Mesothelial cell of epicardium (in vitro differentiated cells): ENCODE measurements at places on chromosomes 1 and 21. TPM values are rescaled to one million over a fixed set of nuclear protein-coding genes. Genes with fewer than 3 reads are reported as not detected.

DNA sequence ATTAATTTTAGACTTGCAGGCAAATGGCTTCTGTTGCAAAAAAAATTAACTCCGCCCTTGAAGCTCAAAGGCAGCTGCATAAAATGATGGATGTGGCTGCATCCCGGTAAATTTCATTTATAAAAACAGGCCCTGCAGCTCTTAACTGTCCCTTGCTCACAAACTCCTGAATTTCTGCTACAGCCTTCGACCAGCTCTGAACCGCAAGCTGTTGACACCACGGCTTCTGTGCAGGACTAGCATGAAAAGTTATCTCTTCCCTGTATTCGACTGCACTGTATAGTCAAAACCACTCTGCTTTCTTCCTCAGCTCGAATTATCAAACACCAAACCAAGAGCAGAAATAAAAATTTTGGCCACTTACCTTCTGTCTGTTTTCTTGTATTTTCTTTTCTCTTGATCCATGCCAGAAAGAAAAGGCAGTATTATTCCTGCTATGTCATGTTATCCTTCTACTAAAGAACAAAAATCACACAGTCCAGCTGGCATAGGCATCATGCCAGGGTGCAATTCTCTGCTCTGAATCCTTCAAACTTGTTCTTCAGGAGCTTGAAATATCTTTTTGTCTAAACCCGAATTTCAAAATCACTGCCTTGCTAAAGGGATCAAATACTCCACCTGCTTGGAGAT is 195.5 kb upstream of the NCAM2 start:
- no peak for DNase-seq
- no peak overlapping the region for H3K4me3 ChIP-seq
- H3K27me3 ChIP-seq = no peaks in the 10 kb centered on the region
- peaks cover 22% of the 10 kb centered on the region for H3K4me1 ChIP-seq

DNA sequence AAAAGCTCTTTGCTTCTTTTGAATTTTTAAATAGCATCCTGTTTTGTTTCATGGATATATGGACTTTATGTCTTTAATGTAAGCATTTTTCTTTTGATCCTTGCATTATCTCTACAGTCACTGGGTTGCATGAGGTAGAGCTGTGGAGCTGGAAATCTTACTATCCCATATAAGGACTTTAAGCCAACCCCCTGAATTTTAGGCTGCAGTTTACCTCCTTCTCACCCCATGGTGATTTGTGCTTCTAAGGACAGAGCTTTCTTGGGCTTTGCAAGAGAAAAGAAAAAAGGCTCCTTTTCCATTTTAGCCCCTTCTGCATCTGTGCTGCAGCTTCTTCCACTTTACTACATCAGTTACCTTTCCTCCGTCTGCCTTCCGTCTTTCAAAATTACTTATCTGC is 373.8 kb downstream of the HHAT start:
- no peaks in the 10 kb centered on the region for H3K4me1 ChIP-seq
- H3K27me3 ChIP-seq = no peaks in the 10 kb centered on the region
- H3K27ac ChIP-seq = no peak overlapping the region
- DNase-seq = no peak
- no peak overlapping the region for H3K4me3 ChIP-seq

- H3K27me3 ChIP-seq = no peaks in the 10 kb centered on the region
- H3K36me3 ChIP-seq = no peaks in the 10 kb centered on the region
- DNase-seq = no peak
- no peak overlapping the region for H3K4me3 ChIP-seq
- H3K4me1 ChIP-seq = no peaks in the 10 kb centered on the region
- H3K27ac ChIP-seq = no peak overlapping the region
These were observed 21.0 kb upstream of the CXADR start for GRCh38 chr21:17491716-17492414.

GRCh38 chr1:58223522-58223921 is 323.0 kb downstream of the OMA1 start:
- no peak overlapping the region for H3K4me3 ChIP-seq
- peaks cover 46% of the 10 kb centered on the region for H3K27me3 ChIP-seq
- H3K27ac ChIP-seq = no peak overlapping the region
- DNase-seq = no peak

- H3K36me3 ChIP-seq = peaks cover 8% of the 10 kb centered on the region
- DNase-seq = no peak
- H3K4me1 ChIP-seq = peaks cover 11% of the 10 kb centered on the region
- H3K27me3 ChIP-seq = no peaks in the 10 kb centered on the region
- no peak overlapping the region for H3K27ac ChIP-seq
These were observed 18.5 kb downstream of the HFM1 start for GRCh38 chr1:91386109-91386508.

DNA sequence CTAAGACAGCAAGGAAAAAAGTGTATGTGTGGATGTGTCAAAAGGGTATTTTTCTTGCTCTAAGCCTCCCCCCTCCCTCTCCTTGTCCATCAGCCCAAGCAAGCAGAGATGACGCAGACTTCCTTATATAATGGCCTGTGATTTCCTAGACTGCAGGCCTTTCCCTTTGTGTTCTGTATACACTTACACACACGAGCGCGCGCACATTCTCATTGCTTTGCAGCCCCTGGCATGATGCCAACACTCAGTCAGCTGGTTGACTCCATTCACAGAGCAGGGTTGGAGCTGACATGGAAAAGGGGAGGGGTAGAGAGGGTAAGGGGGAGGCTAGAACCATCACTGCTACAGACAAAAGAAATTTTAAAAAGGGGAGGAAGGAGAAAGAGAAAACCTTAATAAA is 41.8 kb downstream of the GATAD2B start:
- H3K36me3 ChIP-seq = peaks cover 5% of the 10 kb centered on the region
- peak; percentile 93 for DNase-seq
- no peak overlapping the region for H3K4me3 ChIP-seq
- H3K27ac ChIP-seq = no peak overlapping the region
- peaks cover 4% of the 10 kb centered on the region for H3K4me1 ChIP-seq

GRCh38 chr1:180232521-180233043 is 2.5 kb downstream of the LHX4 start:
- H3K4me1 ChIP-seq = peaks cover 19% of the 10 kb centered on the region
- no peak overlapping the region for H3K27ac ChIP-seq
- no peak overlapping the region for H3K4me3 ChIP-seq
- peaks cover 91% of the 10 kb centered on the region for H3K27me3 ChIP-seq
- DNase-seq = no peak
- no peaks in the 10 kb centered on the region for H3K36me3 ChIP-seq

The ITGB2 gene
- 0.61 to 1.4 TPM (median 0.74 TPM) in 3 replicates for total RNA-seq

- peaks cover 10% of the 10 kb centered on the region for H3K4me1 ChIP-seq
- no peak for DNase-seq
- no peak overlapping the region for H3K27ac ChIP-seq
- H3K36me3 ChIP-seq = peaks cover 23% of the 10 kb centered on the region
These were observed 13.2 kb downstream of the SEMA6C start for GRCh38 chr1:151133018-151133806.

GRCh38 chr1:200669314-200670241 is at the start of gene DDX59:
TSS of gene DDX59 (minus strand) at chr1:200669907. CDS start at chr1:200666740, 3,167 bp downstream.
- H3K36me3 ChIP-seq = peaks cover 16% of the 10 kb centered on the region
- peak within 1 kb of the TSS; percentile 98 for H3K27ac ChIP-seq
- H3K4me3 ChIP-seq = peak within 1 kb of the TSS; percentile 91
- peaks cover 44% of the 10 kb centered on the region for H3K4me1 ChIP-seq
- peak; percentile 97 for DNase-seq

The INSRR gene
- 0.45 to 0.66 TPM (median 0.51 TPM) in 3 replicates for total RNA-seq

The IPP gene
- total RNA-seq = 19.8 to 23.1 TPM (median 20.6 TPM) in 3 replicates

The PRELP gene
- 2.8 to 3.3 TPM (median 3.2 TPM) in 3 replicates for total RNA-seq

- H3K27ac ChIP-seq = no peak overlapping the region
- no peaks in the 10 kb centered on the region for H3K27me3 ChIP-seq
- no peak overlapping the region for H3K4me3 ChIP-seq
These were observed 55.8 kb downstream of the C1orf198 start for GRCh38 chr1:230812568-230812967.

DNA sequence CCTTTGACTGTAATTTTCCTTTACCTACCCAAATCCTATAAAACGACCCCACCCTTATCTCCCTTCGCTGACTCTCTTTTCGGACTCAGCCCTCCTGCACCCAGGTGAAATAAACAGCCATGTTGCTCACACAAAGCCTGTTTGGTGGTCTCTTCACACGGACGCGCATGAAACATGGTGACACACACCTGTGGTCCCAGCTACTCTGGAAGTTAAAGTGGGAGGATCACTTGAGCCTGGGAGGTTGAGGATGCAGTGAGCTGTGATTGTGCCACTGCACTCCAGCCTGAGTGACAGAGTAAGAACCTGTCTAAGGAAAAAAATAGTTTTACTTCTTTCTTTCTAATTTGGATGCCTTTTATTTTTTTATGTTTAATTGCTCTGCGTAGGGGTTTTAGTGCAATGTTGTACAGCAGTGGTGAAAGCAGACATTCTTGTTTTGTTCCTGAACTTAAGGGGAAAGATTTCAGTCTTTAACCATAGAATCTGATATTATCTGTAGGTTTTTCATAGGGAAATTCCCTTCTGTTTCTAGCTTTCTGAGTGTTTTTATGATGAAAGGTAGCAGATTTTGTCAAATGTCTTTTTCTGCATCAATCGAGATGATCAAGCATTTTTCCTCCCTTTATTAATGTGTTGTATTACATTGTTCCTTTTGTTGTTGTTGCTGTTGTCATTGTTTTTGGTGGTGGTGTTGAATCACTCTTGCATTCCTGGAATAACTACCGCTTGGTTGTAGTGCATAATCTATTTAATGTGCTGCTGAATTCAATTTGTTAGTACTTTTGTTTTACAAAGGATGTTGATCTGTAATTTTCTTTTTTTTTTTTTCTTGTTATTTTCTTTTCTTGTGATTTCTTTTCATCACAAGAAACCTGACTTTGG is 497.4 kb downstream of the DISC1 start:
- H3K27me3 ChIP-seq = peaks cover 24% of the 10 kb centered on the region
- H3K27ac ChIP-seq = peak overlapping the region; percentile 15
- H3K36me3 ChIP-seq = peaks cover 4% of the 10 kb centered on the region
- no peak overlapping the region for H3K4me3 ChIP-seq
- H3K4me1 ChIP-seq = peaks cover 9% of the 10 kb centered on the region

The LAPTM5 gene
- total RNA-seq = 0.11 TPM in 1 of 3 replicates, not detected in the others

- peaks cover 15% of the 10 kb centered on the region for H3K4me1 ChIP-seq
- no peaks in the 10 kb centered on the region for H3K27me3 ChIP-seq
- peaks cover 13% of the 10 kb centered on the region for H3K36me3 ChIP-seq
- no peak for DNase-seq
- no peak overlapping the region for H3K4me3 ChIP-seq
These were observed 55.2 kb downstream of the MRPL37 start for GRCh38 chr1:54255026-54255702.
